ENCODE measurements at places on chromosomes 3 and 15. TPM values are rescaled to one million over a fixed set of nuclear protein-coding genes. Genes with fewer than 3 reads are reported as not detected.

The CCDC54 gene
- not detected for total RNA-seq

GRCh38 chr15:72722071-72722696 lies 36.2 kb downstream of the BBS4 start:
- DNase-seq: peak; percentile 66
- no peak overlapping the region for H3K4me3 ChIP-seq
- H3K27me3 ChIP-seq: no peaks in the 10 kb centered on the region
- H3K4me1 ChIP-seq: no peaks in the 10 kb centered on the region
- H3K36me3 ChIP-seq: no peaks in the 10 kb centered on the region
- no peak overlapping the region for H3K27ac ChIP-seq

DNA sequence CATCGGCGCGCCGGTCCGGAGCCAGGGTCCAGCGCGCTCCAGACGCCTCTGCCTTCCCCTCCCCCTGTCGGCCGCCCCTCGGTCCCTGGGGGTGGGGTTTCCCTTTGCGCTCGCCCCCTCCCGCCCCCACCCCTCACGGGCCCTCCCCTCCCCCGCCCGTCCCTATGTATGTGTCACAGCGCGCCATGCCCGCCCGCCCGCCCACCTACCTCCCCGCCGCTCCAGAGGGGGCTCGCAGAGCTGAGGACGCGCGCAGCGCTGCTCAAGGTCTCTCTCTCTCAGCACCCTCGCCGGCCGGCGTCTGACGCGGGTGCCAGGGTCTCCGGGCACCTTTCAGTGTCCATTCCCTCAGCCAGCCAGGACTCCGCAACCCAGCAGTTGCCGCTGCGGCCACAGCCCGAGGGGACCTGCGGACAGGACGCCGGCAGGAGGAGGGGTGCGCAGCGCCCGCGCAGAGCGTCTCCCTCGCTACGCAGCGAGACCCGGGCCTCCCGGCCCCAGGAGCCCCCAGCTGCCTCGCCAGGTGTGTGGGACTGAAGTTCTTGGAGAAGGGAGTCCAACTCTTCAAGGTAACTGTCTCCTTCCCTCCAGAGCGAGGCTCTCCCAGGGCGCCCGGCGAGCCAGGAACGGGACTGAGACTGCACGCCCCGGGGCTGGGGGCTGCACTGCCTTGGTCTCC lies at the start of gene ACAN:
ACAN (plus strand) TSS at position 196 of the 679 bp plus-strand sequence. CDS start 32,771 bp downstream, outside the sequence.
- H3K4me3 ChIP-seq: no peak within 1 kb of the TSS
- peaks cover 30% of the 10 kb centered on the region for H3K27me3 ChIP-seq
- no peaks in the 10 kb centered on the region for H3K36me3 ChIP-seq
- no peak within 1 kb of the TSS for H3K27ac ChIP-seq

The MYZAP gene
- 8.1 TPM for total RNA-seq

- no peaks in the 10 kb centered on the region for H3K36me3 ChIP-seq
- no peak overlapping the region for H3K4me3 ChIP-seq
- H3K27ac ChIP-seq: no peak overlapping the region
- DNase-seq: no peak
- peaks cover 5% of the 10 kb centered on the region for H3K4me1 ChIP-seq
Observed at GRCh38 chr3:4898454-4899313, 80.6 kb upstream of the BHLHE40 start.

DNA sequence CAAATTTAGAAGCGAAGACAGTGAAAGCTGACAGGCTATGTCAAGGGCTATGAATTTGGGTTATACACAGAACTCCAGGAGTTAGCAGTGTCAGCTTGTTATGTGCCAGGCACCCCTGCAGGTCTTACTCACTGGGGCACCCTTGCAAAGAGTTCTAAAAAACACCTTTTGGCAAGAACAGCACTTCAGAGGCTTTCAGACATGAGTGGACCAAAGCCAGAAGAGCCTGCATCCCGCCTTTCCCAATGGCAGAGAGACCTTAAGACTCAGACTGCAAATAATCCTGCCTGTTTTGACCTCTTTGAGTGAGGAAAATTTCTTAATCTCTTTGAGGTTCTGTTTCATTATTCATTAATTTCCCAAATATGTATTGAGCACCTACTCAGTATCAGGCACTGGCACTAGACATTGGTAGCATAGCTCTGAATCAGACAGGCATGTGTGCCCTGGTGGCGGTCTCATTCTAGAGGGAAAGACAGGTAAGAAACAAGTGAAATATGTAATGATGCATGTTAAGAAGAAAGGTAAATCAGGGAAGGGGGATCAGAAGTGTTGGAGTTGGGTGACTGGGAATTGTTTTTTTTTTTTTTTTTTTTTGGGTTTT lies 280.0 kb downstream of the KBTBD8 start:
- no peak overlapping the region for H3K4me3 ChIP-seq
- no peak for DNase-seq
- H3K4me1 ChIP-seq: no peaks in the 10 kb centered on the region
- no peaks in the 10 kb centered on the region for H3K27me3 ChIP-seq
- no peaks in the 10 kb centered on the region for H3K36me3 ChIP-seq
- H3K27ac ChIP-seq: no peak overlapping the region

The ZBTB47 gene
- total RNA-seq: 14.5 TPM

DNA sequence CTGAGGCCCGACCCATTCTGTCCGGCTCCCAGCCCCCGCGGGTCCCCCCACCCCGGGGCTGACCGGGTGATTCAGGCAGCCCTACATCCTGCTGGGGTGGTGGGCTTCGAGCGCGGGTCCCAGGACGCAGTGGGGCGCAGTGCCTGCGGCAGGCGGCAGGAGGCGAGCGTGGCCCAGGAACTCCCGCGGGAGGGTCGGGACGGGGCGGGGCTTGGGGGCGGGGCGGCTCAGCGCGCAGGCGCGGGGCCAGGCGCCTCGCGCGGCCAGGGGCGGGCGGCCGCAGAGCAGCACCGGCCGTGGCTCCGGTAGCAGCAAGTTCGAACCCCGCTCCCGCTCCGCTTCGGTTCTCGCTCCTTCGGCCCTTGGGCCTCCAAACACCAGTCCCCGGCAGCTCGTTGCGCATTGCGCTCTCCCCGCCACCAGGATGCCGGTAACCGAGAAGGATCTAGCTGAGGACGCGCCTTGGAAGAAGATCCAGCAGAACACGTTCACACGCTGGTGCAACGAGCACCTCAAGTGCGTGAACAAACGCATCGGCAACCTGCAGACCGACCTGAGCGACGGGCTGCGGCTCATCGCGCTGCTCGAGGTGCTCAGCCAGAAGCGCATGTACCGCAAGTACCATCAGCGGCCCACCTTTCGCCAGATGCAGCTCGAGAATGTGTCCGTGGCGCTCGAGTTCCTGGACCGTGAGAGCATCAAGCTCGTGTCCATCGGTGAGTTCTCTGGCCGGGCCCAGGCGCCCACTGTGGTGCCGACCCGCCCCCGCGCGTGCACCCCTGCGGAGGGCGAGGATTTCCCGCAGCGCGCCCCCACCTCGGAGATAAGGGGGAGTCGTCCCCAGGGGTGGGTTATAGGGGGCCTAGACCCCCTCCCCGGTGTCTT lies at the start of gene FLNB:
FLNB (plus strand) TSS at position 282 of the 885 bp plus-strand sequence; CDS start at position 425, 143 bp downstream.
- H3K4me1 ChIP-seq: peaks cover 31% of the 10 kb centered on the region
- H3K27me3 ChIP-seq: no peaks in the 10 kb centered on the region
- peak within 1 kb of the TSS; percentile 78 for H3K4me3 ChIP-seq
- DNase-seq: peak; percentile 77

DNA sequence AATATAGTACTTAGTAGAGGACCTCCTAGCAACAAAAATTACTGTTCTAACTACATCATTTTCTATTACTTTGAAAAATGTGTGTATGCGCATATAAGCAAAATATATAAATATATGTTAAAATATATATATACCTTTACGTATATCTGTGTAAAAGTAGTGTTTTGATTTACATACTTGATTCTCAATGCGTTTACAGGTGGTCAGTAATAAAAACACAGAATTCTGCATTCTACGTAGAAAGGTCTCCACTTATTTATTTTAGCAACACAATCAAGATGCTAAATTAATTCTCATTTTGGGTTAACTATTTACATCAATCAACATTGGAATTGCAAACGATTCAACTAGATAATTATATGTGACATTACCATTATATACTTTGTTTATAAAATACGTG lies 158.0 kb downstream of the ATG7 start:
- DNase-seq: no peak
- H3K36me3 ChIP-seq: peaks cover 3% of the 10 kb centered on the region
- no peaks in the 10 kb centered on the region for H3K4me1 ChIP-seq
- H3K4me3 ChIP-seq: no peak overlapping the region
- H3K27me3 ChIP-seq: no peaks in the 10 kb centered on the region

- no peak for DNase-seq
- no peaks in the 10 kb centered on the region for H3K36me3 ChIP-seq
- peaks cover 11% of the 10 kb centered on the region for H3K27me3 ChIP-seq
- no peak overlapping the region for H3K27ac ChIP-seq
- H3K4me1 ChIP-seq: no peaks in the 10 kb centered on the region
- no peak overlapping the region for H3K4me3 ChIP-seq
Observed at GRCh38 chr15:98528046-98528725, 120.2 kb upstream of the IGF1R start.

GRCh38 chr3:15330031-15330596 lies 2.3 kb downstream of the SH3BP5 start:
- peak; percentile 71 for DNase-seq
- peak overlapping the region; percentile 61 for H3K27ac ChIP-seq
- H3K27me3 ChIP-seq: no peaks in the 10 kb centered on the region
- peak overlapping the region; percentile 93 for H3K4me3 ChIP-seq
- H3K4me1 ChIP-seq: peaks cover 52% of the 10 kb centered on the region

The TRPM1 gene
- total RNA-seq: not detected

- H3K36me3 ChIP-seq: no peaks in the 10 kb centered on the region
- no peaks in the 10 kb centered on the region for H3K4me1 ChIP-seq
- H3K27ac ChIP-seq: no peak overlapping the region
- H3K4me3 ChIP-seq: no peak overlapping the region
- no peaks in the 10 kb centered on the region for H3K27me3 ChIP-seq
Observed at GRCh38 chr3:72720566-72720965, 127.7 kb downstream of the SHQ1 start.

The SLC27A2 gene
- not detected for total RNA-seq

The FRMD5 gene
- total RNA-seq: 18.2 TPM

DNA sequence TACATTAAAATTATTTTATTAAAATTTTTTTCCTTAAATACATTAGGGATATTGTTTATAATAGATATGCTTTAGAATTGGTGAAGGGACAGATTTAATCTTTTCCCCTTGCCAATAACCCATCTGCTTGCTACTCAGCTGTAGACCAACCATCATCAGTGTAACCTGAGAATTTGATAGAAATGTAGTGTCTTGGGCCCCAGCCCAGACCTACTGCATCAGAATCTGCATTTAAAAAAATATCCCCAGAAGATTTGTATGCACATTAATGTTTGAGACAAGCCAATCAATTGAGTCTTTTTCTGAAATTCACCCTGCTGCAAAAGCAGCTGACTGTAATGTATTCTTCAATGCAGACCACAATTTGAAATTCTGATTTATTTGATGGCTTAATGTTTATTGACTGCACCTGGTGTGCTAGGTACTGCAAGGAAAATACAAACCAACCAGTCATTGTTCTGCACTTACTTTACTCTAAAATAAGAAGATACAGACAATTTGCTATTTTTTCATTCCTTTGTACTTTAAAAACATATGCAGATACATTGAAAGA lies 190.7 kb upstream of the SGO1 start:
- no peaks in the 10 kb centered on the region for H3K27me3 ChIP-seq
- H3K4me3 ChIP-seq: no peak overlapping the region
- no peak overlapping the region for H3K27ac ChIP-seq
- no peak for DNase-seq
- H3K36me3 ChIP-seq: no peaks in the 10 kb centered on the region
- no peaks in the 10 kb centered on the region for H3K4me1 ChIP-seq

DNA sequence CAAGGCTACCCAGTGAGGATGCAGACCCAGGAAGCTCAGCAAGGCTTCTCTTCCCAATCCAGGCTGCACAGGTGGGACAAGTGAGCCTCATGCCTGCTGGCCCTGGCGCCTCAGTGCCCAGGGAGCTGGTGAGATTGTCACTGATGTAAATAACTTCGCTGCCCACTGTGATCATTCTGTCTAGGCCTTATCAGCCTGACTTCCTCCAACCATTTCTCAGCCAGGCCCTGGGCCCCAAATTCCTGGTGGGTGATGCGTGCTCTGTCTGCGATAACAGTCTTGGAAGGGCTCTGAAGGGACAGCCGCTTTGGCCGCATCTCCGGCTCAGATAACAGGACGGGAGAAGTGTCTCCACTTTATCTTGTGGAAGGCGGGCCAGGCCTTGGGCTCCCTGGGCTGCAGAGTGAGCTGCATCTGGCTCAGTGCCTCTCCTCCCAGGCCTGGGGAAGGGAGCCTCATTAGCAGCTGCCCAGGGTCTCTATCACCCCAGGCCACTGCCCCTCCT lies 2.2 kb upstream of the FBLN2 start:
- H3K4me1 ChIP-seq: peaks cover 5% of the 10 kb centered on the region
- peaks cover 2% of the 10 kb centered on the region for H3K27me3 ChIP-seq
- DNase-seq: no peak
